Suppressor macrophage treated with lipopolysaccharide for 4 hours (primary cell): ENCODE measurements at places on chromosomes 13 and 19.

- DNase-seq, result peak; percentile 85
Observed at GRCh38 chr19:3580156-3580934, 4.9 kb upstream of the GIPC3 start.

DNA sequence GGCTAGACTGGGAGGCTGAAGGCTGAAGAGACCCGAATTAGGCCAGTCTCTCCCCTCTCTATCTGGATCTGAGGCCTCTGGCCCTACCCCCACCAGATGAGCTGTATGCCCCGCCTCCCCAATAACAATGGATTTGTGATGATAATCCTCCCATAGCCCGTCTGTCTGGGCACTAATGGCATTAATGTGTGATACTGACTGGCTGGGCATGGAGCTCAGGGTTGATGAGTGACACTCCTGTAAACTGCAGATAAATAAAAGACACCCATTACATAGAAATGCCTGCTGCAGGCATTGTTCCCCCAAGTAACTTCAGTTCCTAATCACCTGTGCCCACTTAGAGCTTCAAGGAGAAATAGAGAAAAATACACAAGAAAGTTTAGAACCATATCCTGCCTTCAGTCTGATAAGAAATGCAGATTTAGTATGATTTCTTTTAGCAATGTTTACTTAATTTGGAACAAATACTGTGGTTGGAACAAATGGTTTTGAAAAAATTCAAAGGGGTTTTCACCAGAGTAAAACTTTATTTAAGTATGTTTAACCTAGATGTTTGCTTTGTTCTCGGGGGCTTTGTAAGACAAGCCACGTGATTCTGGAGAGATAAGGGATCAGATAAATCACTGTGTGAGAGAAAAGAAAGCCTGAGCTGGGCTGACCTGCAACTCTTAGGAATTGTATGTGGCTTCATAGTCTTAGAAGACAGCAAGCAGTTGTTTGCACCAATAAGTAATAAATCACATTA is 60.3 kb downstream of the TNFRSF19 start:
- DNase-seq, result no peak

DNA sequence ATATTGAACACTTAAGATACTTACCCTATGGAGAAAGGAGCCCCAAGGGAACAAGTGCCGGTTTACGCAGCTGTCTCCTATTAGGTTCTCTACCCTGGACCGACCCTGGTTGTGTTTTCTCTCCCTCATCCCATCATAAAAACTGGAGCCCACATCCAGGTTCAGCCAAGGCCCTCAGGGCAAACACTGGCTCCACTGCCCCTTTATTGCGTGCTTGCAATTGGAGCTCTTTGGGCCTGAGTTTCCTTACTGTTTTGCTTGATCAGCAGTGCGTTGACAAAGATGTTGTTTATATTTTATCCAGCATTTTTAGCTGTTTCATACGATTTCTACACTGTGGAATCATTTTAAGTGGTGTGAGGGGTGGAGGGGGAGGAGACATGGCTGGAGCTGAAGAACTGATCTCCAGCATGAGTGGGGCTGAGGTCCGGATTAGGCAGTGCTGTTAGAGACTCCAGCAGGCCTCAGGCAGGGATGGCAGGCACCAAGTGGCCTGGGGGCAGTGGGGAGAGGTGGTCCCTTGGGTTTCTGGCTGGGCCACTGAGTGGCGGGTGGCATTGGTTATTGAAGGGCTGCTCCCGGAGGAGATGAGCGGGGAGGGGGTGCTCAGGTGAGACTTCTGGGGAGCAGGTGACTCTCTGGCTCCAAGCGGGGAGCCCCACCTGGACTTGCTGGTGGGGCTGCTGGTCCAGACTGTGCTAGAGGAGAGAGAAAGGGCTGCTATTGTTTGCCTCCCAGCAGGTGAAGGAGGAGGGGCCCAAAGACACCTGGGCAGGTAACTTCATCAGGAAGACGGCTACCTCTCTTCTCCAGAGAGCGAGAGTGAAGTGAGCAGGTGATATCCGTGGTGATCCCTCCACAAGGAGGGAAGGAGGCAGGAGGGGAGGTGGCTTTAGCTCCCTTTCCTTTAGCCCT is 62.4 kb upstream of the RNF113B start:
- no peak for DNase-seq

- no peak for DNase-seq
Observed at GRCh38 chr19:55830656-55831055, 1.1 kb downstream of the NLRP11 start.

DNA sequence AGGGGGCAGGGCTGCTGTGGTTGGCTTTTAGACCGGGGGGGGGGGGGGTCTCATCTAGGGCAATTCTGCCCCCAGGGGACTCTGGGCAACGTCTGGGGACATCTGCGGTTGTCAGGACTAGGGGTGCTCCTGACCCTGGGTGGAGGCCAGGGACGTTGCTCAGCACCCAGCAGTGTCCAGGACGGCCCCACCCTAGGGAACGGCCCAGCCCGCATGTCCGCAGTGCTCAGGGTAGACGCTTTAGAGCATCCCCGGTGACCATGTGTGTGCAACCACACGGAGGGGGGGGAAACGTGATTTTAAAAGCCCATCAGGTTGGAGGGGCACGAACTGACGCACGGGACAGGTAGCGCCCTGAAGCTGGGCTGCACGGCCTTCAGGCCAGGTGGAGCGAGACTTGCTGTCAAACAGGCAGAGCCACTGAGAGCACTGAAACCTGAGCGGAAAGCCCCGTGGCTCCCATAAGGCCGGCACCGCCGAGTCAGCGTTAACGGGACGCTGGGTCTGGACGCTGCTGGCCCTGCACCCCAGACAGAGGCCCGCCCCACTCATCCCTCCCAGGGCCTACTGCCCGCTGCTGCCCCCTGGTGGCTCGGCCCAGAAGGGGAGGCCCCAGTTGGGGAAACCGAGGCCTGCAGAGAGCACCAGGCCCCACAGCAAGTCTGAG is 8.3 kb downstream of the CACTIN start:
- peak; percentile 80 for DNase-seq

GRCh38 chr13:59360108-59360507 is 803.6 kb downstream of the DIAPH3 start:
- peak; percentile 69 for DNase-seq

DNA sequence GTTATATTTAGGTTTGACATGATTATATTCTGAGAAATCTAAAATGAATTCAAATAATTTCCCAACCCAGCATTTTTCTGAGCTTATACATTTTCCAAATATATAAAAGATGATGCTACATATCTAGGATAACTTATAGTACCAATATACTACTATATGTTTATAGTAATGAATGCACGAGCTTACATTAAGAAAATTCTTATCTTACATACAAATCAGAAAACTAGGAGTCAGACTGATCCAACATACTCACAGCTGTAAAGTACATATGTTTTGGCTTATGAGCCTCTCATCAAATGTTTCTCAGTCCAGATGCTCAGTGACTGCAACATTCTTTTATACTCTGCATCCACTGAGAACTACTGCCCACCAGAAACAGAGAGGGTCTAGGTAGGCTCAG is 491.3 kb upstream of the KLF12 start:
- no peak for DNase-seq

GRCh38 chr13:51761643-51762350 is 42.2 kb downstream of the DHRS12 start:
- peak; percentile 3 for DNase-seq

DNA sequence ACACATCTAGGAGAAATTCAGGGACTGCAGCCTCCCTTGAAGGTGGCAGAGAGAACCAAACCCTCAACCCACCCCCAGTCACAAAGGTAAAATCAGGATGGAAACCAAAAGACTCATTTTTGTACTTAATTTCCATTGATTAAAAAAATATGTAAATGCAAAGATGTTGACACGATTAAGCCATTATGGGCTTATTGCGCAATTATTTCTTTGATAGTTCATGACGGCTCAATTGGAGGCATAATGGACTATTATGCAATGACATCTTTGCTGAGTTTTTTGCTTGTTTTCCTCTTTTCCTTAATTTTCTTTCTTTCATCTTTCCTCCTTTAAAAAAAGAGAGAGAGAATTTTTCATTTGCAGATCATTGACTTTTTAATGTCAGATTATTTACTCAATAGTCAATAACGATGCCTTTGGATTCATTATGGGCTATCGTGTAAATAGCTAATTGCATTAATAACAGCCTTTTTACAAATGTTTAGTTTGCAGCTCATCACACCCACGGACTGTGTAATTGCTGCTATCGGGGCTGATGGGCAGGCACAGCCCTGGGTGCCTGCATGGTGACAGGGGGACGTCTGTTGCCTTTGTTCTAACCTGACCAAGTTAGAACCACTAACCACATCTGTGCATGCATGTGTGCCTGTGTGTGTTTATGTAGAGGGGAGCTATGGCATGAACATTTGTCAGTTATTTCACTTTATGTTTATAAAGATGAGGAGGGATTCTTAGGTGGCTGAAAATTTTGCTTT is 482.4 kb upstream of the TSHZ3 start:
- no peak for DNase-seq

DNA sequence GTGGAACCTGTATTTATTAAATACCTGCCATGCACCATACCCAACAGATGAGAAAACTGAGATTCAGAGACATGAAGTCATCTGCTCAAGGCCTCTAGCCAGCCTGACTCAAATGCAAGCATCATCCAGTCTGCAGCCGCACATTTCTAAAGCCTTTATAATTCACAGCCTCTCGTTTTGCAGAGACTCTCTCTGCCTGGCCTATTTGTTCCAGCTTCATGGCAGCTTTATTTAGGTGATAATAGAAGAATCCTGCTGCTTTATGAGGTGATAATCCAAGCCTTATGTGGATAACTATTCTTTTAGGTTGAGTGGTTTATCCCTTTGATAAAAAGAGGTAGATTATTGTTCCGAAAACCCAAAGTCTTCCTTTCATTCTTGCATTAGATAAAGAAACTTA is 58.4 kb downstream of the OXGR1 start:
- DNase-seq, result no peak

- no peak for DNase-seq
Observed at GRCh38 chr13:50678464-50679162, 164.9 kb downstream of the DLEU7 start.

DNA sequence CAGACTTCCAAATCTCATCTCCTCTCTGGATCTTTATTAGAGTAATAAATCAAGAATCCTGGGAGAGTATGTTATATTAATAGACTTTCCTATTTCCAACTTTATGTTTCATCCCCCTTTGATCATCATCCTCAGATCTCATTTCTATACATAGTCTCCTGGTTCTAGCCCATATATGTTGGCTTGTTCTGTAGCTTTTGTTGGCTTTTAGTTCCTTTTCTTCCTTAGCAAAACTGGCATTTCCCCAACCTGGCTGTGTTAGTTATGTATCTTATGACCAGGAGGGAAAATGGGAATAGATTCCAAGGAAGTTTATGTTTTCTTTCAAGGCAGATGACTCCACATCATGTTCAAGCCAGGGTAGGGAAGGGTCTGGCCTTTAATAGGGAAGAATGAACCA is 2464.5 kb downstream of the PCDH9 start:
- no peak for DNase-seq

DNA sequence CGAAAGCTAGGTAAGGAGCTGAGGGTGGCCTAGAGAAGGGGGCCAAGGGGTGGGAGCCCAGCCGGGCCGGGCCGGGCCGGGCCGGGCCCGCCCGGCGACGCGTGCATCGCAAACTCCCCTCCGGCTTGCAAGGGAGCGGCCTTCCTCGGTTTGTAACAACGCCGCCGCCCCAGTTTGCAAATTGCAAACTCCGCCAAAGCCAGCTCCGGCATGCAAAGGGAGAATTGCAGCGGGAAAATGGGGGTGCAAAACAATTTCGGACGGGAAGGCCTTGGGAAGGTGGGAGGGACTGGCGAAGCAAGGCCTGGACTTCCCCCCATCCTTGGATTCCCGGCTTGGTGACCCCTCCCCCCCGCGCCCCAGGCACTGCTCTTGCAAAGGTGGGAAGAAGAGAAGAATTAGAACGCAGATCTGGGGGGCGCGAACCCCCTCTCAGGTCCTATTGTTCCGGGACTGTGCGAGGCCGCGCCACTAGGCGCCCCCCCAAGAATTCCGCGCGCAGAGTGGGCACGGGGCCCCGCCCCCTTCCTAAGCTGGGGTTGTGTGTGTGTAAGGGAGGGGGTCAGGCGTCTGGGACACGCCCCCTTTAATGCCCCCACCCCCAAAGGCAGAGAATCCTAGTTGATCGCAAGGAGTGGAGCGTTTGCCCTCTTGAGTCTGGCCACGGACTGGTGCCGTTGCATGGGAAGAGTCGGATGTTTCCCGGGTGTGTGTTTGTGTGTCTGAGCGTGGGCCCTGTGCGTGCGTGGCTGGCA is 926 bp downstream of the PRR12 start:
- DNase-seq, result peak; percentile 15

GRCh38 chr19:47663435-47663910 is 49.7 kb upstream of the EHD2 start:
- DNase-seq, result no peak

DNA sequence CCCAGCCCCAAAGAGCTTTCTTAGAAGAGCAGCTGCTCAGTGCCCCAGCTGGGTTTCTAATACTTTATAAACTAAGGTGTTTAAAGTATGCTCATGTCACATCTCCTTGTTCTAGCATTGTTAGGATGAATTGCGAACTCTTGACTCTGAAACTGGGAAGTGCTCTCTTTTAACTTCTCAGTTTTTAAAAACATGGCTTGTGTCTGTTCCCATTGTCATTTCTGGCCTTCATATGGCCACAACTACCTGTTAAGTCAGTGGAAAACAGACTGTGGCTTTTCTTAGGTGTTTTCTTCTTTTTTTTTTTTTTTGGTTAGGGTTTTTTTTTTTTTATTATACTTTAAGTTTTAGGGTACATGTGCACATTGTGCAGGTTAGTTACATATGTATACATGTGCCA is 164.7 kb downstream of the KCNRG start:
- DNase-seq, result no peak

- DNase-seq, result no peak
Observed at GRCh38 chr19:40229484-40229883, 3.0 kb upstream of the CCNP start.

DNA sequence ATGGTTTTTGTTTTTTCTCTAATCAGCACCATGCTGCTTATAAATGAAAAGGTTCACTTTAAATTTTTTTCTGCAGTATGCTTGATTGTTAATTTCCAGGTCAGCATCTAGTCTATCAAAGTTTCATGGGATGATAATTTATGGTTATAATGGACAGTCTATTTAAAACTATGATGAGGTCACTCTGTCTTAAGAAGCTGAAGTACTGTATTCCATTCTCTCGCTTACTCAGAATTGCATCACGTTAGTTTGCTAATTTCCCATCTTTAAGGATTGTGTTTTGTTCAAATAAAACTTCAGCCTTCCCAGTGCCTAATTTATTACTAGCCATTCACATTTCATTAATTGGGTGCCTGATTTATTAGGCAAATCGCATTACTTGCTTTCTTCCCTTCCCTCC is 94.3 kb downstream of the GPC6 start:
- DNase-seq, result no peak
